Left lung (tissue), 14 donors: ENCODE measurements at places on chromosomes 5 and 9.

DNA sequence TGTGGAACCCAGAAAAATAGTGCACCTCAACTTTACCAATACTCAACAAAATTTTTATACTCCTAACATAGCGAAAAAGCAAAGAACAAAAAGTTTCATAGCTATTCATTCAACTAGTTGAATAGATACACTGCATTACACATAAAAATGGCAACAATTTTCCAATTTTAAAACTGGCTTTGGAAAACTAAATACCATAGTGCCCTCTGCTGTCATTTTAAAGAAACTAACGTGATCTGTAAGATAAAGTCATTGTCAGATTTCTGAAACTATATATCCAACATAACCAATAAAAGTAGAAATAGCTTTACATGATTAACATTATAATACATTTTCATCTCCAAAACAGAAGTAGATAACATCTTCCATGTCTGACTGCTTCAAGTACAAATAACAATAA is 31.6 kb downstream of the DTWD2 start:
- no peak for DNase-seq

DNA sequence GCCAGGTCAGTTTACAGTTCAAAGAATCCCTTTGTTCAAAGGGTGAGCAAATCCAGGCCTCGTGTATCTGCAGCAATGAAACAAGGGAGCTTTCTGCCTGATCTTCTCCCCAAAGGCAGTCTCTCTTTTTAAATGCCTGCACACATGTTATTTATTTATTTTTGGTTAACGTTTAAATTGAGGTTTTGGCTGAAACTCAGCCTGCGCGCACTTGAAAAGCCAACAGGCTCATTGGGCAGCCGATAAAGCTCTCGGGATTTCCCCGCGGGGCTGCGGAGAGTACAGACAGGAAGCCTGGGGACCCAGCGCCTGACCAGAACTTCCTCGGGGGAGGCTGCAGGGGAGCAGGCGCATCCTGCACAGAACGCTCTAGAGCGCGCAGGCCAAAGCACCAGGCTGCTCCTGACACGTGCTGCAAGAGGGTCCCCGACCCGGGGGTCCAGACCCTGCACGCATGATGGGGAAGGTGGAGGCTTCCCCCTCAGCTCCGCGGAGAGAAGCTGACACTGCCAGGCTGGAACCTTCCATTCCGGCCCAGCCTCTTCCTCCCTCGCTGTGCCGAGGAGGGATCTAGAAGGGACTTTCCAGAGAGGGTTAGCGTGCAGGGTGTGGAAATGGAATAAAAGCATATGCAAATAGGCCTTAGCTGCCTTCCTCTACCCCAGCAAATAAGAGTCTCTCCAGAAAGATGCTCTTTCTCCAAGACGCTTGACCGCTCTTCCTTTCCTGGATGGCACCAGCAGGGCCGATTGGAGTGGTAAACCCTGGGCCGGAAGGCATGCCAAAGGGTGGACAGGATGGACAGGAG is 46.1 kb downstream of the PTTG1 start:
- peak; percentile 12 for DNase-seq

DNA sequence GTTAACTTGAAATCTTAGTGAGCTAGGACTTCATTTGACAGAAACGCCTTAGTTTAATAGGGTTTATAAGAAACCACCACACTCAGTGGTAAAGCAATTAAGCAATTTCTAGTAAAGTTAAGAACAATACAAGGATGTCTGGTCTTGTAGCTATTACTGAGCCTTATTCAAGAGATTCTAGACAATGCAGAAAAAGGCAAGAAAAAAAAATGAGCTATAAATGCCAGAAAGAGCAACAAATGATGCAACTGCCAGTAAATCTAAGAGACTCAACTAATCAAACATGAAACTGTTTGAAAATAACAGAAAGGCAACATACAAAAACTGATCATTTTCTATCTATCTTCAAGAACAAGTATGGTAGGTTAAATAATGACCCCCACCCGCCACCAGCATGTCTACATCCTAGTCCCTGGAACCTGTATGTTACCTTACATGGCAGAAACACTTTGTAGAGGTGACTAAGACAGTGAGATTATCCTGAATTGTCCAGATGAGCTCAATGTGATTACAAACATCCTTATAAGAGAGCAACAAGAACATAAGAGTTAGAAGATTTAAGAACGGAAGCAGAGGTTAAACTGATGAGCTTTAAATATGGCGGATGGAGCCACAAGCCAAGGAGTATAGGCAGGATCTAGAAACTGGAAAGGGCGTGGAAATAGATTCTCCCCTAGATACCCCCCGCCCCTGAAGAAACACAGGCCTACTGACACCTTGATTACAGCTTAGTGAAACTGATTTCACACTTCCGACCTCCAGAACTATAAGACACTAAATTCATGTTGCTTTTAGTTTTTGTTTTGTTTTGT is 93.0 kb downstream of the SUSD1 start:
- DNase-seq, result no peak

- DNase-seq, result no peak
These were observed 507.0 kb upstream of the PTGER4 start for GRCh38 chr5:40172721-40173120.

DNA sequence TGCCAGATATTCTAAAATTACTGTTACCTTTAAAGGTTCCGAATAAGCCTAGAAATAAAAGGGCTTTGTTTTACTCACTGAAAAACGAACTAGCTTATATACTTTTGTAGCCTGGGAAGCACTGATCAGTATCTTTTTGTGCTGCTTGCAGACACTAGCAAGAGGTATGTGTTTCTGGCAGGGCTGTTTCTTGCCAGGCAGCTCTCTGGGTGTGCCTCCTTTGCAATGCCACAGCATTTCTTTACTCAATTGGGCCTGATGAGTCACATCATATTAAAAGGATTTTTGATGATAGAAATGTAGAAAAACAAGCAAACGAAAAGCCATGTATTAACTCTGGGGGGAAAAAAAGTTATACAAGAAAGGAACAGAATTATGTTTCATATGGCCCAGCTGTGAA is 35.6 kb downstream of the CD180 start:
- no peak for DNase-seq

DNA sequence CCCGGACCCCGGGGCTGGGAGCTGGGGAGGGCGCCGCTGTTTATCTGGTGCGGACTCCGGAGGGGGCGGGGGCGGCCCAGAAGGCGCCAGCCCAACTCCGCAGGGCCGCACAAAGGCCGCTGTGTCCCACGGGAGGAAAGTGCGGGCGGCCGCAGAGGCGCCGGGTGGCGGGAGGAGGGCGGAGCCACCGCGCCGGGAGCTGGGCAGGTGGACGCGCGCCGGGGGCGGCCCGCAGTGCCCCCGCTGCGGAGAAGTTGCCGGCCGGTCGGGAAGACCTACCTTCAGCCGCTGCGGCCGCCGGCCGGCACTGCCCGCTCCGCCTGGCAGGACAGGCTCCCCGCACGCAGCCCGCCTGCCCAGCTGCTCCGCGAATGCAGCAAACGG is 43.6 kb downstream of the NACC2 start:
- no peak for DNase-seq
